Fibroblast of lung (primary cell): ENCODE measurements at places on chromosomes 1 and 21.

DNA sequence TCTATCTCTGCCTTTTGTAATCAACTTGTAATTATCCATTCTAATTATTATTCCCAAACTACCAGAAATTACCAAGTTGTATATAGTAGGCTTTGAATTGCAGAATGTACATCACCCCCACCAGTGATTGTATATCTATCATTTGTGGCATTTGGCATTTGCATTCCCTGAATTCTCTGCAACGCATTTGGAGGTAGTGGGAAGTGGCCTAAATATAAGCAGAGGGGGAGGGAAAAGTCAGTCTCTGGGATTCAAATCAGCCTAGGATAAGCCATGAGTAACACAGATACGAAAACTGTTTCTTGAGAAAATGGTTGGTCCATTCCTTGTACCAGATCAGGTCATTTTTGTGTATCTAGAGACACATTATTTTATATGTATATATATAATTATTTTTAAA lies 20.7 kb downstream of the DDX20 start:
- no peaks in the 10 kb centered on the region for H3K27me3 ChIP-seq
- H3K27ac ChIP-seq, result no peak overlapping the region

DNA sequence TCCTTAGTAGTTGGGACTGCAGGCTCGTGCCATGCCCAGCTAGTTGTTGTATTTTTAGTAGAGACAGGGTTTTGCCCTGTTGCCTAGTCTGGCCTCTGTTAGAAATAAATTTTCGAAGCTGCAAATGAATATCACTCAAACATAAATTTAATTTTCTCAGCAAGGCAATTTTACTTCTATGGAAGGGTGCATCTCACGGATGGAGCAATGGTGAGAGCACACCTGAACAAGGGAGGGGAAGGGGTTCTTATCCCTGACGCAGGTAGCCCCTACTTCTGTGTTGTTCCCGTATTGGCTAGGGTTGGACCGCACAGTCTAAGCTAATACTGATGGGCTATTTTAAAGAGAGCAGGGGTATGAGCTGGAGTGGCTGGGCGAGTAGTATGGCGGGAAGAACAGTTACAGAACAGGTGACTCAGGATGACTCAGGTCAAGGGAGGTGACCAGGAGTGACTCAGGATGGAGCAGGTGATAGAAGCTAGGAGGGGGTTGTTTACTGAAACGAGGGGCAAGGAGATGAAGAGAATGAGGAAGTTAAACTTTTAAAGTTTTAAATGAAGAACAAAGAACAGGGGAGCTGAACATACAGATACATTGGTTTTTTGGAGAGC lies 7.5 kb downstream of the MDM4 start:
- H3K27me3 ChIP-seq, result no peaks in the 10 kb centered on the region
- H3K4me1 ChIP-seq, result peaks cover 2% of the 10 kb centered on the region
- peak; percentile 10 for DNase-seq
- peaks cover 7% of the 10 kb centered on the region for H3K36me3 ChIP-seq

DNA sequence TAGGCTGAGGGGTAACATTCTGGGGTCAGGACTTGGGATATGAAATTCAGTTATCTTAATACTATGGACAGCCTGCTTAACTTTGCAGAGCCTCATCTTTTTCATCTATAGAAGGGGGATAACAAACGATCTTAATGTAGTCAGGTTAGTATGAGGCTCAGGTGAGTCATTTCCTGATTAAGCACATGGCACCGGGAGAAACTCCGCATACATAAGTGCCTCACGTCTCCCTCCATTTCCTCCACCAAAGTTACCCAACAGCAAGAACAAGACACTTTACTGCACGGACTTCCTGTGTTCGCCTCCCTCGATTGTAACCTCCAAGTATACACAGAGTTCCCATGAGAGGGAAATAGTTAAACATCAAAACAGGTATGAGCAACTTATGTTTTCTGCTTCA lies 112.7 kb upstream of the COA6 start:
- H3K27ac ChIP-seq, result no peak overlapping the region
- H3K36me3 ChIP-seq, result no peaks in the 10 kb centered on the region
- no peak overlapping the region for H3K4me3 ChIP-seq
- no peaks in the 10 kb centered on the region for H3K27me3 ChIP-seq
- no peaks in the 10 kb centered on the region for H3K4me1 ChIP-seq

DNA sequence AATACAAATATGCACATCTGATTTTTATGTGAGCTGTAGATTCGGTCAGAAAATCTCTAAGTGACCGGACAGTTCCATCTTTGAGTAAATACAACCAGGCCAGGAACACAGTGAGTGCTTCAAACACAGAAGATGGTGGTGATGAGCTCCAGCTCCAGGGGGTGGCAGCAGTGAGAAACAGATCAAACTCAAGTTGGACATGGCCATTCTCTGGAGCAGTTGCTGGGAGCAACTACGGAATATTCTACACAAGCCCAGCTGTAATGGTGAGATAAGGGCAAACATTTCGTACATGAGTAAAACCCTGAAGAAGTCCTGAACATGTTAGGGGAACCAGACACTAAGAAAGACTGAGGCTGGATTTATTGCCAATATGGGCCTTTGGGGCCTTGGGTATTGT lies 100.7 kb downstream of the BARHL2 start:
- H3K36me3 ChIP-seq, result no peaks in the 10 kb centered on the region
- no peak overlapping the region for H3K27ac ChIP-seq

- H3K27me3 ChIP-seq, result no peaks in the 10 kb centered on the region
- no peaks in the 10 kb centered on the region for H3K36me3 ChIP-seq
- peaks cover 2% of the 10 kb centered on the region for H3K4me1 ChIP-seq
- H3K4me3 ChIP-seq, result no peak overlapping the region
- H3K27ac ChIP-seq, result no peak overlapping the region
- peak; percentile 38 for DNase-seq
Measured at GRCh38 chr1:205986861-205987260, 16.3 kb downstream of the RAB7B start.

GRCh38 chr1:224273641-224274040 lies 56.3 kb downstream of the NVL start:
- peak; percentile 77 for DNase-seq
- H3K36me3 ChIP-seq, result no peaks in the 10 kb centered on the region
- no peaks in the 10 kb centered on the region for H3K27me3 ChIP-seq
- no peaks in the 10 kb centered on the region for H3K4me1 ChIP-seq
- no peak overlapping the region for H3K4me3 ChIP-seq

DNA sequence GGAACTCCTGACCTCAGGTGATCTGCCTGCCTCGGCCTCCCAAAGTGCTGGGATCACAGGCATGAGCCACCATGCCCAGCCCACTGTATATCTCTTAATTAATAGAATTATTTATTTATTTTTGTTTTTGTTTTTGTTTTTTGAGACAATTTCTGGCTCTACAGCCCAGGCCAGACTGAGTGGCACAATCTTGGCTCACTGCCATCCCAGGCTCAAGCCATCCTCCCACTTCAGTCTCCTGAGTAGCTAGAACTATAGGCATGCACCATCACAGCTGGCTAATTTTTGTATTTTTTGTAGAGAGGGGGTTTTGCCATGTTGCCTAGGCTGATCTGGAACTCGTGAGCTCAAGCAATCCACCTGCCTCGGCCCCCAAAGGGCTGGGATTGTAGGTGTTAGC lies 15.7 kb upstream of the WDTC1 start:
- H3K27me3 ChIP-seq, result no peaks in the 10 kb centered on the region
- H3K27ac ChIP-seq, result no peak overlapping the region
- H3K4me3 ChIP-seq, result no peak overlapping the region
- H3K4me1 ChIP-seq, result no peaks in the 10 kb centered on the region
- no peaks in the 10 kb centered on the region for H3K36me3 ChIP-seq
- DNase-seq, result no peak

DNA sequence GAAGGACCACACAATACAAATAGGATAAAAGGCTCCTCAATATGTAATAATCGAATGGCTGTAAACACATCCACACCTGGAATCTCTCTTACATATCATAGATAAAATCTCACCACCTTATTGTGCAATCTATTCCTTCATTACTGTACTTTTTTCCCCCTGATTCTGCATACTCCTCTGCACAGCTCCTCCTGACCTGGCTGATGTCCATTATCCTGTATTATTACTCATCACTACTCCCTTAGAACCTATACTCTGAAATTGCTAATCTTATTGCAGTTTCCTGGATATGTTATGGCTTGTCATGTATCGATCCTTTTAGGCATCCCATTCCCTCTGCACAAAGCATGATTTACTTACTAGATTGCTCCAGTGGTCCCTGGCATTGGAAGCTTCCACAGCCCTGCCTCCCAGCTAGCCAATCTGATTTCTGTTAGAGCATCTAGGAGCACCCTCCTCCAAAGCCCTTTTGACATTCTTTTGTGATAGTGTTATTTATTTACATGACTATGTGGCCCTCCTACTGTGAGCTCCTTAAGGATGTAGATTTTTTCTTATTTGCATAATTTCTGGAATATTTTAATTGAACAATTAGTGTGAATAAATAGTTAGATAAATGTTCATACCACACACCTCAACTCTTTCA lies 24.2 kb upstream of the PHGDH start:
- H3K27me3 ChIP-seq, result peaks cover 2% of the 10 kb centered on the region
- no peaks in the 10 kb centered on the region for H3K36me3 ChIP-seq
- H3K4me1 ChIP-seq, result no peaks in the 10 kb centered on the region
- H3K4me3 ChIP-seq, result no peak overlapping the region

DNA sequence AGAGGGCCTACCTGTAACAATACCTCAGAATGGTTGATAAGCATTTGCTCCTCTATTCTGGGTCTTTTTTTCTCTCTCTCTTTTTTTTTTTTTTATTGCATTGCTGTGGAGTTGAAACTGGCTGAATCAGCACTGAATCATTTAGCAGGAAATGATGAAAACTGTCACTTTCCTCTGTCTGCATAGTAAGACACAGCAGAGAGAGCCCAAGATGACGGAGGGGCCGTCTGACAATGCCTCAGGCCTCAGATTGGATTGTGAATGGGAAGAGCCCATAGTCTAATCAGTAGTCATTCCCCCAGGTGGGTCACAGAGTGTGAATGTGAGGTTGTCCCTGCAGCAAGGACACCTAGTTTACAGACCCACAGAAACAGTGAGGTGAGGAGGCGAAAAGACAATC lies 193.2 kb upstream of the PLXNA2 start:
- no peaks in the 10 kb centered on the region for H3K4me1 ChIP-seq
- H3K36me3 ChIP-seq, result no peaks in the 10 kb centered on the region
- H3K27ac ChIP-seq, result no peak overlapping the region
- no peak overlapping the region for H3K4me3 ChIP-seq
- DNase-seq, result peak; percentile 34

GRCh38 chr1:172360511-172360910 lies 60.0 kb upstream of the C1orf105 start:
- no peak overlapping the region for H3K27ac ChIP-seq
- H3K36me3 ChIP-seq, result no peaks in the 10 kb centered on the region
- H3K4me1 ChIP-seq, result peaks cover 18% of the 10 kb centered on the region
- H3K4me3 ChIP-seq, result no peak overlapping the region

DNA sequence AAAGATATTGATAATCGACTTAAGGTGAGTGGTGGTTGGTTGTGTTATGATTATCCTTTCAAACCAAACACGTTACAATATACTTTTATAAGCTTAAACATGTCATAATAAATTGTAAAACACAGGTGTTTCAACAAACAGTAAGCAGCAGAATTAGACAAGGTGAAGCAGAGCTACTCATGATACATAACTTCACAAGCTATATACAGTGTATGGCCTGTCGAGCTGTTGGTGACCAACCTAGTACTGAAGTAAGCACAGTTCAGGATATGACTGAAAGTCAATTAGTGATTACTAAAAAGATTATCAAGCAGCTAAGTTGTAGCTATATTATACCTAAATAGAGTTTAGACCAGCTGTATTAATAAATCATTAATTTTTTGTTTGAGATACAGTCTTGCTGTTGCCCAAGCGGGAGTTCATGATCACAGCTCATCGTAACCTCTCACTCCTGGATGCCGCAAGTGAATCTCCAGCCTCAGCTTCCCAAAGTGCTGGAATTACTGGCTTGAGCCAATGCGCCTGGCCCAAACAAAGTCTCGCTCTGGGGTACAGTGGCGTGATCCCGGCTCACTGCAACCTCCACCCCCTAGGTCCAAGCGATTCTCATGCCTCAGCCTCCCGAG lies 148.1 kb downstream of the EIF4G3 start:
- no peak overlapping the region for H3K27ac ChIP-seq
- no peak for DNase-seq
- no peaks in the 10 kb centered on the region for H3K36me3 ChIP-seq
- no peaks in the 10 kb centered on the region for H3K27me3 ChIP-seq

DNA sequence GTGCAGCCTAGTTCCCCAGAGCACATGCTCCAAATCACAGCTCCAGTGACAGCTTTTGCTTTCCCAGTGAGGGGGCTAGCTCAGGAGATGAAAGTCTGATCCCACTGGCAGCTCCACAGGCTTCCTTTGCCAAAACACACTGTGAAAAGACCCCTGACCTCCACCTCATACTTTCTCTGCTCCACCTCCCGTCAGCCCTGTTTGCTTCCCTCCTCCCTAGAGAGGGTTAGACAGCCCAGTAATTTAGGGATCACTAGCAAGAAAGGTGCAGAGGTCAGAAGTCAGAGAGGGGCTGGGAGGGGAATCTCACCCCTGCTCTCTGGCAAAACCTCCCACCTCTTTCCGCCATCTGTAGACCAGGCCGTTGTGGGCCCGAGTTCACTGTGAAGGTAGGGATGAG lies 62.8 kb downstream of the PLXNA2 start:
- H3K27me3 ChIP-seq, result no peaks in the 10 kb centered on the region
- H3K27ac ChIP-seq, result no peak overlapping the region
- no peaks in the 10 kb centered on the region for H3K36me3 ChIP-seq
- no peak for DNase-seq
- no peak overlapping the region for H3K4me3 ChIP-seq
- peaks cover 9% of the 10 kb centered on the region for H3K4me1 ChIP-seq

- H3K4me1 ChIP-seq, result no peaks in the 10 kb centered on the region
- H3K4me3 ChIP-seq, result no peak overlapping the region
- no peaks in the 10 kb centered on the region for H3K36me3 ChIP-seq
- no peak overlapping the region for H3K27ac ChIP-seq
- DNase-seq, result no peak
Measured at GRCh38 chr1:58446368-58446767, 100.2 kb downstream of the OMA1 start.

- no peak overlapping the region for H3K4me3 ChIP-seq
- H3K36me3 ChIP-seq, result no peaks in the 10 kb centered on the region
- no peak overlapping the region for H3K27ac ChIP-seq
- no peaks in the 10 kb centered on the region for H3K4me1 ChIP-seq
Measured at GRCh38 chr1:86714561-86715244, 10.3 kb downstream of the SH3GLB1 start.

- H3K4me1 ChIP-seq, result no peaks in the 10 kb centered on the region
- H3K36me3 ChIP-seq, result no peaks in the 10 kb centered on the region
- H3K4me3 ChIP-seq, result no peak overlapping the region
- no peak overlapping the region for H3K27ac ChIP-seq
- H3K27me3 ChIP-seq, result peaks cover 28% of the 10 kb centered on the region
Measured at GRCh38 chr1:20184997-20185833, 681 bp upstream of the UBXN10 start.
